Mesenchymal stem cell (in vitro differentiated cells and primary cell): ENCODE measurements at places on chromosomes 2 and 18.

GRCh38 chr18:35463827-35464226 lies 33.9 kb downstream of the INO80C start:
- no peak for DNase-seq

DNA sequence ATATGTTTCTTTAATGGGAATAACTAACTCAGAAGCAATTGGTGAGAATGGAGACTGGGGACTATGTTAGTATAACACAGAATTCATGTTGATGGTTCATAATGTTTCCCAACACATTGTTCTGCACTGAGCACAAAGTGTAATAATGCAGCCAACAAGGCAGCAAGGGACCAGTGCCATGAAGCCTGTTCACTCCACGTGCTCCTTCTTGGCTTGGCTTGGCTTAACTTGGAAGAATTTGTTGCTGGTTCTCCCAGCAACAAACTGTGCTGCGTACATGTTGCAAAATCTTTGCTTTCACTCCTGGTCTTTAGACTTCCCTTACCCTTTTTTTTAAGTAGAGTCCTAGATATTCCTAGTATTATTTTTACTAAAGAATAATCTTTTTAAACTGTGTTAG lies 129.7 kb downstream of the MAP3K20 start:
- no peak for DNase-seq

DNA sequence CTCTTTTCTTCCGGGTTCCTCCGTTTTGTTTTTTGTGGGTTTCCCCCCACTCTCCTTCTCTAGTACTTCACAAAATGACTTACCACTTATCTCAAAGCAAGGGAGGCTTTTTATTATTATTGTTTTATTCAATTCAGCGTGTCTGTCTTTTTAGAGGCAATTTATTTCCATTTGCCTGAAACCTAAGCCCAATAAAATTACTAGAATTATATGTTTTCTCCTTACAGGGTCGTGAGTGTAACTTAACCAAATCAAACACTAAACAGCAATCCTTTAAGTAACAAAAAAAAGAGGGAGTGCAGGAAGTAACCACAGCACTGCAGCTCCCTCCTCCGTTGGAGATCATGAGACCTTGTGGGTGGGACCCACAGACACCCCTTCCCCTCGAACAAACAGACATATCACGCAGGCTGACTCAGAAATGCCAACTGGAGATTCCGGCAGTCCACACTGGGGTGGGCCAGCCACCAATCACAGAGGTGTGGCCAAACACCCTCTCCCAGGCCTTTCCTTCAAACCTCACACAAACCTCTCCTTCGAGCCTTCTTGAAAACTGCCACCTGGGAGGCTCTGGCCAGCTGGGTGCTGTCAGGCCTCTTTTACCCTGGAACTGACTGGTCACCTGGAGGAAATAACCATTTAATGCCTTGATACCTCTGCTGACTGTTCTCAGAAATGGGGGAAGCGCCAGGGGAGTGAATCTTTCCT lies 207.1 kb upstream of the SMAD2 start:
- no peak for DNase-seq

- DNase-seq: peak; percentile 28
These were observed 88.9 kb downstream of the SOWAHC start for GRCh38 chr2:109703077-109703476.

DNA sequence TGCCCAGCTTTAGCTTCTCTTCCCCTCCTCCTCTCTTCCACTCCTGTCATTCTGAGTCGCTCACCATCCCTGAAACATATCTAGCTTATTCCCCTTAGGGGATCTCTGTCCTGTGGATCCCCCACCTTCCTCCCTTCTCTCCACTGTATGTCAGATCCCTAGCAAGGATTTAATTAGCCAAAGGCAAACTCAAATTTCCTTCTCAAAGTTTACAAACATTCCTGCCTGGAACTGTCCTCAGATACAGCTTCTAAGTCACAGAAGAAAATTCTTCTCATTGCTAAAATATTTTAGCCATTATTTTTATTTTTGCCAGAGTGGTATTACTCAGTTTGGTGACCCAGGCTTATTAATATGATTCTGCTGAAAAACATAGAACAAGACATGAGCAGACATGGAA lies 315.3 kb downstream of the CYP26B1 start:
- DNase-seq: no peak
